Fibroblast of lung (primary cell): ENCODE measurements at places on chromosomes 5 and 9.

GRCh38 chr5:139636207-139636792, 11.8 kb upstream of the CXXC5 start:
- DNase-seq = no peak
- no peaks in the 10 kb centered on the region for H3K27me3 ChIP-seq
- H3K36me3 ChIP-seq = no peaks in the 10 kb centered on the region
- peak overlapping the region; percentile 55 for H3K27ac ChIP-seq

DNA sequence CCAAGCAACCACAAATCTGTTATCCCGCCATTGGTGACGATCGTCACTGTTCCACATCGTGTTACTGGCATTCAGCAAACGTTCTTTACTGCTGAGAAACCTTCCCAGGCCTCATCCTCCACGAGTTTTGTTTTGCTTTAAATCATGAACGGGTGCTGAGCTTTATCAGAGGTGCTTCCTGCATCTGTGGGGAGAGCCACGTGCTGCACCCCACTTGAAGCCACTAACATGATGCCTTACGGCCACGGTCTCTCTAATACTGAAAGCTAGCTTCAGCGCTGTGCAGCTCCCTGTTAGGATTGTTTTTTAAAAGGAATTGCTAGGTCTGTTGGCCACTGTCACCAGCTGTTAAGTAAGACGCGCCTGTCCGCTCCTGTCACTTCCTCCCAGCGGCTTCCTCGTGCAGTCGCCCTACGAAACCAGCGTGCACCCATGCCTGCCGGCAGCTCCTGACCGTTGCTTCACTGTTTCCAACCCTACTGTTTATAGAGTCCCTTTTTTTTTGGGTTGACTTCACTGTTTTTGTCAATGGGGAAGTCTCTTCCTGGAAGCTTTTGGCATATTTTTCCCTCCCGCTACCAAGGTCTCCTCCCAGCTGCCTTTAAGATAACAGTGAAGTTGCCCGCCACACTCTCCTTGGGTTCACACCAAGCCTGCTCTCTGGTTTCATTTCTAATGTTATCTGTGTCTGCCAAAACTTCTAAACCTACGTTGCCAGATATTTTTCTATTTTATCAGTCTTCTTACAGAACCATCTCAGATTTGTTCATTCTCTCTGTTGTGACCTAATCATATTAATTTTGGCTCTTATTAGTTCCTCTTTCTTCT, 20.3 kb downstream of the LPCAT1 start:
- H3K4me3 ChIP-seq = no peak overlapping the region
- H3K36me3 ChIP-seq = peaks cover 15% of the 10 kb centered on the region

- H3K36me3 ChIP-seq = no peaks in the 10 kb centered on the region
- peaks cover 78% of the 10 kb centered on the region for H3K27me3 ChIP-seq
- H3K27ac ChIP-seq = no peak within 1 kb of the TSS
- no peaks in the 10 kb centered on the region for H3K4me1 ChIP-seq
- no peak for DNase-seq
- H3K4me3 ChIP-seq = no peak within 1 kb of the TSS
These were observed at the start of gene DMRT3 for GRCh38 chr9:976258-976942. Gene DMRT3, plus strand, starts transcription at chr9:976655. Its CDS starts 347 bp downstream, at chr9:977002.

- no peak for DNase-seq
- H3K36me3 ChIP-seq = no peaks in the 10 kb centered on the region
- H3K27me3 ChIP-seq = peaks cover 2% of the 10 kb centered on the region
- H3K4me1 ChIP-seq = no peaks in the 10 kb centered on the region
- H3K4me3 ChIP-seq = no peak overlapping the region
These were observed 402.5 kb upstream of the SLC24A2 start for GRCh38 chr9:20191228-20191840.
